ENCODE measurements at places on chromosomes 7 and 10.

DNA sequence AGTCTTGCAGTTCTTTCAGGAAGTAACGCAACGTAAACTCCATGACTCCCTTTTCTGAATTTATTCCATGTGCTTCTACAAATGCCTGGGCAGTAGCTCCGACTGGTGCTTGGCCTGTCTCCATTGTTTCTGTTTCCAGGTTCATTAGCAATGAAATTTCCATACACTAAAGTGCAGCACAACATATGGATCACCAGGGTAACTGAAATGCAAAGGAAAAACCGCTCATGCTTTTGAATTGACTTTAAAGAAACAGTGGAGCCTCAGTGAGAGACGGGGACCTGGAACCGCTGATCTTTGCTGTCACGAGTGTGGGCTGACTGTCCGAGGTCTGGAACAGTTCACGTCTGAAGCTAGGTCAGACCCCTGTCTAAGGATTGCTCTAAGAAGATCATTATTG is 126.5 kb upstream of the IGFBP3 start:
- DNase-seq, result no peak

DNA sequence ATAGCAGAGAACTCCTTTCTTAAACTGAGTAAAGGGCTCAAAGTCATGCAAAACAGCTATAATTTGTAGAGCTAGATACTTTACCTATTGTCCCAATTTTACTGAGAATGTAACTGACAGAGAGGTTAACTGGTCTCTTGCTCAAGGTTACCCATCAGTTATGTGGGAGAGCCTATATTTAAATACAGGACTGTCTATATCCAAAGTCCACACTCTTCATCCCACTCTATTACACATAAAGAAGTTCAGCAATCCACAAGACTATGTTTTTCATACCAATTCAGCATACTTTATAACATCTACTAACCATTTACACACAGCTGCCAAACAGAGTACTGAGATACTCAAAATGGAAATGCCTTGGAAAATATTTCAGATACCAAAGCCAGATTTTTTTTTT is 100.2 kb downstream of the MICU1 start:
- no peak for DNase-seq

DNA sequence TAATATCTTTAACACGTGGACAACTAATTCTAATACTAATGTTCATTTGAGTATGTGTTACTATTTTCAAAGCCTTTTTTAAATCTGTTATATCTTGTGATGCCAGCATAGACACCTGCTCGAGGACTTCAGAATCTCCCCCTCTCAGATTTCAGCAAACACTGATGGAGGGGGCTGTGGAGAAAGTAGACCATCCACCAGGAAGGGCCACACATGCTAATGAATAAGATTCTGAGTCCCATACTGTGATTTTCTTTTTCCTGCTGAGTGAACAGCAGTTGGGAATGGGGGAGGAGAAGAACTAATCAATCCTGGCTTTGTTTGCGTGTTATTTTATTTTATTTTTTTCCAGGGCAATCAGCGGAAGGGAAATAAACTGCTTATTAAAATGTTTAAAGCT is 157.9 kb upstream of the CSTF2T start:
- no peak for DNase-seq

DNA sequence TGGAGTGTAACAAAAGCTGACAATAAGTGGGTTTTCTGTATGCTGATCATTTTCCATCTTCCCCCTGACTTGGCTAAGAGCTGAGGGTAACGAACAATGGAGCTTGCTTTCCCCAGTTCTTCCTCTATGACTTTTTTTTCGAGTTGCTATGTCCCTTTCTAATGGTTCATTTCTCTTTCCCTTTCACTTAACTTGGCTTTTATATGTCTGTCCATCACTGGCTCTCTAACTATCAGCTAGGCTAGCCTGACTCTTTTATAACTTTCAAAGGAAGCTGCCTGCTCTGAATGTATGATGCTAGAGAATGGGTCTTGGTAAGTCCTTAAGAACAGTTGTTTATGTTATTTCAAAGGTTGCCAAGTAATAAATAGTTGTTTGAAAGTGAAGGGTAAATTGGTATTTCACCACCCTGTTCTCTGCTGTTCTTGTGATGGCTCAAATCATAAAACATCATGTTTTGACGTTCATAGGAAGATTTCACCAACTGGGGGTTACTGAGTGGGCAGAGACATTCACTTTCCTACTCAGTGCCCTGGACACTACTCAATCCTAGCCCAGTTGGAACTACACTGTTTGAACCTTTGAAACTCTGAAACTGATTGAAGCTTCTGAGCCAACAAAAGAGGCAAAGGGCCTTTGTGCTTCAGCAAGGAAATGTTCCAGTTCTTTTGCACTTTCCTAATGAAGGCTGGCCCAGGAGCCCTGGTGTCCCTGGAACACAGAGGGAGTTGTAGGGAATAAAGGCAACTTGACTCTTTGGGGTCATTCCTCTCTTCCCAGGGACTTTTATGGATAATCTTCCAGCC is 85.4 kb upstream of the PHYHIPL start:
- no peak for DNase-seq

- DNase-seq, result no peak
These were observed 260.7 kb upstream of the PRKCQ start for GRCh38 chr10:6840766-6841165.

- DNase-seq, result no peak
These were observed 16.4 kb downstream of the STAMBPL1 start for GRCh38 chr10:88896372-88896993.

DNA sequence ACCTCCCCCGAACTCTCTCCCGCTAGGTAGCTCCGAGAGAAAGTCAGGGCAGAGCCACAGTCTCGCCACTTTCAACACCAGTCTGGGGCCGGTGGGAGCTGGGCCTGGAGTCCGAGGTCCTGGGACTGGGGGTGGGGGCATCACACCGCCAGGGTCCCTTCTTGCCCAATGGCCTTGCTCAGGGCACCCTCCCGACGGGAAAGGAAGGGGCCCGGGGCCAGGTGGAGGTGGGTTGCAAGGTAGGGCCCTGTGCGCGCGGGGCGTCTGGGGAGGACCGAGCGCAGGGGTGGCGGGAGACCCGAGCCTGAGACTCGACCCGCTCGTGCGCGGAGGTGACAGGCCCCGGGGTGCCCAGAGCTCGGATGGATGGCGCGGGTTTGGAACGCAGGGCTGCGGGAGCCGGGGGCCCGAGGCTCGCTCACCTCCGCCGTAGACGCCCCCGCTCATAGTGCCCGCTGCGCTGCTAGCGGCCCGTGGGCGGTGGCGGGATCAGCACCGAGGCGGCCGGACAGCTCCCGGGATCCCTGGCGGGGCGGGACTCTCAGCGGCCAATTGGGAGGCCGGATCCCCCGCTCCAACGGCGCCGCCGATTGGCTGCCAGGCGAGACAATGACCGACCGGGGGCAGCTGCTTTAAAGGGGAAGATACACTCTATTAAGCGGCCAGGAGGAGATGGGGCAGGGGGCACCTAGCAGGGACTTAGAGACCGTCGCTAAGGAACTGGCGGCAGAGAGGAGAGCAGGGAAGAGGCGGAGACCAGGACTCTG is at the start of gene ACTL6B:
ACTL6B (minus strand) TSS at position 541 of the 767 bp plus-strand sequence; CDS start at position 447, 94 bp downstream.
- DNase-seq, result peak; percentile 68

DNA sequence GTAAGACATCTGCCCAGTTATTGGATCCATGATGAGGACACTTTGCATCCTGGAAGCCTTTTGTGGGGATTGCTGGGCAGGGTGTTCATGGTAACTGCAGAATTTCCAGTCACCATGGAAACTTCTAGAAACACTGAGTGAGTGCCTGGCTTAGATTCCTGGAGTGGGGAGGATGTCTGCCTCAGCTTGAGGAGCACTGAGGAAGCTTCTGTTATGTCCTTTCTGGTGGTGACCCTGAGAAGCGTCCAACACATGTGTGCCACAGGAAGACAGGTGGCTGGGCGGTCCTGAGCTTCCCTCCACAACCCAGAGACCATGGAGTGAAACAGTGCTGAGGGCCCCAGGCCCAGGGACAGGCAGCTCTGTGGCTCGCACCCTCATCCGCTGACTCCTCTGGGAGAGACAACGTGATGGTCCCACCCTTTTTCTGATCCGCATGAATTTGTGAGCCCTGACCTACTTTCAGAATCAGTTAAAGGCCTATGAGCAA is 191.8 kb upstream of the CXCL12 start:
- no peak for DNase-seq

DNA sequence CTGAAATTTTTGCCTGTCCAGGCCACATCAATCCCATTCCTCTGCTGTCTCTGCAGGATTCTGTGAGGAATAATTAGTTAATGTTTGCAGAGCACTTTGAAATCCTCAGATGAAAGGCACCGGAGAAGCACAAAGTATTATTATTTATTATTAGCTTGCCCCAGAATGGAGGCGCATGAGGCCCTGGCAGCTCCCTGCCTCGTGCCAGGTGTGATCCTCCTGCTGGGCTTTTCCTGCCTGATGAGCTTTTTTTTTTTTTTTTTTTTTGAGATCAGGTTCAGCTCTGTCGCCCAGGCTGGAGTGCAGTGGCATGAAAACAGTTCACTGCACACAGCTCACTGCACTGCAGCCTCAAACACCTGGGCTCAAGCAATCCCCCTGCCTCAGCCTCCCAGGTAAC is 65.2 kb downstream of the TCF7L2 start:
- DNase-seq, result no peak

- DNase-seq, result no peak
These were observed 16.2 kb downstream of the ZNF786 start for GRCh38 chr7:149074116-149074885.

DNA sequence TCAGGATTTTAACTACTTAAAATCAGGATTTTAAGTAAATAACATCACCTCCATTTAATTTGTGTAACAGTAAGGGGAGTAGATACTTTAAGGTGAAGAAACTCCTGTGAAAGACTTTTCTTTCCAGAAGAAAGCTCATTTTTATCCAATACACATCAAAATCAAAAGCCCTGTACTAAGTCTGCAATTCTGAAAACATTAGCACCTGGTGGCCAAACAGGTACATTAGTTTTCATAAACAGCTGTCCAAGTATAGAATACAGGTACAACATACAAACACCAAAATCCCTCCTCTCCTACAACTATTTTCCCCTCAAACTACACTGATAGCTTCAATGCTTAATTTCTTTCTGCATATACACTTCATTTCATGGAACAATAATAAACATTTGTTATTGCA is 22.9 kb downstream of the FAM3C start:
- DNase-seq, result no peak

DNA sequence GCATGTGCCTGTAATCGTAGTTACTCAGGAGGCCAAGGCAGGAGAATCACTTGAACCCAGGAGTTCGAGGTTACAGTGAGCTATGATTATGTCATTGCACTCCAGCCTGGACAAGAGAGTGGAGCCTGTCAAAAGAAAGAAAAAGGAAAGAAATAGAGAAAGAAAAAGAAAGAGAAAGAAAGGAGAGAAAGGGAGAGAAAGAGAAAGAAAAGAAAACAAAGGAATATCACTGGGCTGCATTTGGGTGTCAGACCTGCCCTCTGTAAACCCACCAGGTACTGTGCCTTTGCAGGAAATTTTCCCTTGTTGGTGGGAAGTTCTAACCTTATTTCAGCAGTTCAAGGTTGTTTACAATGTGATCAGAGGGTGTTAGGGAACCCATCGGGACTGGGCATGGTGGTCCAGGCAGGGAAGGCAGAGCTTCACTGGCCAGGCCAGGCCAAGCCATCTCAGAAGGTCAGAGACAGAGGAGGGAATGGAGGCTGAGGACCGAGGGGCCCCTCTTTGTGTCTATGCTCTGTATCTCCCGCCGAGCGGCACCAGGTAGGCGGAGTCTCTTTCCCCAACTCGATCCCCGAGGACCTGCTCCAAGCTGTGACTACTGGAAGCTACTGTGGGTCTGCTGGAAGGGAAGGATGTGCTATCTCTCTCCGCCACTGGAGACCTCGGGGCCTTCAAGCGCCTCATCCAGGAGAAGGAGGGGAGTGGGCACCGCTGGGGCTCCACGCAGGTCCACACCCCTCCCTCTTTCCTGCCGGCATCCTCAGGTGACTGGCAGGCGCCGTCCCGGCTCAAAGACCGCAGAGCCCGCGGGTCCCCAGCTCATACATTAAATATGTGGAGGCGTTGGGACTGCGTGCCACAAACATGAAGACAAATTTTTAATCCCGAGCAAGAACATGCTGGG is 15.2 kb upstream of the KAZALD1 start:
- DNase-seq, result no peak

DNA sequence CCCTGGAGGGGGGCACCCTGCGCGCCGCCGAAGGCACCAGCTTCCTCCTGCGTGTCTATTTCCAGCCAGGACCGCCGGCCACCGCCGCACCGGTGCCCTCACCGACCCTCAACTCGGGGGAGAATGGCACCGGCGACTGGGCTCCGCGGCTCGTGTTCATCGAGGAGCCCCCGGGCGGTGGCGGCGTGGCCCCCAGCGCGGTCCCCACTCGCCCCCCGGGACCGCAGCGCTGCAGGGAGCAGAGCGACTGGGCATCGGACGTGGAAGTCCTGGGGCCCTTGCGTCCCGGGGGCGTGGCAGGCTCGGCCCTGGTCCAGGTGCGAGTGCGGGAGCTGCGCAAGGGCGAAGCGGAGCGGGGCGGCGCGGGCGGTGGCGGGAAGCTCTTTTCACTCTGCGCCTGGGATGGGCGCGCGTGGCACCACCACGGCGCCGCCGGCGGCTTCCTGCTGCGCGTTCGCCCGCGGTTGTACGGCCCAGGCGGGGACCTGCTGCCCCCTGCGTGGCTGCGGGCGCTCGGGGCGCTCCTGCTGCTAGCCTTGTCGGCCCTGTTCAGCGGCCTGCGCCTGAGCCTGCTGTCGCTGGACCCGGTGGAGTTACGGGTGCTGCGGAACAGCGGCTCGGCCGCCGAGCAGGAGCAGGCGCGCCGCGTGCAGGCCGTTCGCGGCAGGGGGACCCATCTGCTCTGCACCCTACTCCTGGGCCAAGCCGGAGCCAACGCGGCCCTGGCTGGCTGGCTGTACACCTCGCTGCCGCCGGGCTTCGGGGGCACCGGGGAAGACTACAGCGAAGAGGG is 594 bp downstream of the CNNM1 start:
- peak; percentile 27 for DNase-seq

DNA sequence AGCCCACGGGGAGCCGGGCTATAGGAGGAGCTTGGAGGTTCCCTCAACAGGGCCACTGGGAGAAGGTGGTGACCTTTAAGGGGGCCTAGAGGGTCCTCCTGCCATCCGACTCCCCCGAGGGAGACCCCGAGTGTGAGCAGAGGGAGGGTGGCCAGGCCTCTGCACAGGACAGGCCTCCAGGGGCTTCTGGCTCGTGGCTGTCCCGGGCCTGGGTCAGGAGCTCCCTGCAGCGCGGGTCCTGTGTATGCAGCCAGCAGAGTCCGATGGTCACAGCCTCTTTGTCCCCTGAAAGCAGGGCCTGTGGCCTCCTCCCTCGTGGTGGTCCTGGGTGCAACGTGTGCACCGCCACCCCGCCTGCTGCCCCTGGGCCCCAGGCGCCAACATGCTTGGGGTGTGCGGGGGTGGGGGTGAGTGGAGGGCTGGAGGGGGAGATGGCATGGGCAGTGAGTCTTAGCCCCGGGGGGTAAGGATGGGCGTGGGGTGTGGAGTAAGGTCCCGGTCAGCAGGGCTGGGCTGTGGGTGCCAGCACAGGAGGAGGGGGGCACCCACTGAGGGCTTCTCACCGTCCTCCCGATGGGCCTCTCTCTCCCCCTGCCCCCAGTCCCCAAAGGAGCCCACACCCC is 27.1 kb downstream of the UNCX start:
- DNase-seq, result no peak

- DNase-seq, result no peak
These were observed 11.3 kb upstream of the AKR1C2 start for GRCh38 chr10:5014936-5015335.

- no peak for DNase-seq
These were observed 7.7 kb upstream of the ADGRA1 start for GRCh38 chr10:133079836-133080682.
